Activated effector memory CD4-positive, alpha-beta T cell treated with Interleukin-2 at 50 U/mL for 16 hours (primary cell): ENCODE measurements at places on chromosomes 6 and 20.

- no peak for DNase-seq
These were observed 101.5 kb downstream of the UNC5CL start for GRCh38 chr6:40937491-40937890.

- DNase-seq = no peak
These were observed 8.6 kb downstream of the MMP9 start for GRCh38 chr20:46017272-46017671.

- DNase-seq = no peak
These were observed 140.5 kb upstream of the ZNF217 start for GRCh38 chr20:53734006-53734688.

DNA sequence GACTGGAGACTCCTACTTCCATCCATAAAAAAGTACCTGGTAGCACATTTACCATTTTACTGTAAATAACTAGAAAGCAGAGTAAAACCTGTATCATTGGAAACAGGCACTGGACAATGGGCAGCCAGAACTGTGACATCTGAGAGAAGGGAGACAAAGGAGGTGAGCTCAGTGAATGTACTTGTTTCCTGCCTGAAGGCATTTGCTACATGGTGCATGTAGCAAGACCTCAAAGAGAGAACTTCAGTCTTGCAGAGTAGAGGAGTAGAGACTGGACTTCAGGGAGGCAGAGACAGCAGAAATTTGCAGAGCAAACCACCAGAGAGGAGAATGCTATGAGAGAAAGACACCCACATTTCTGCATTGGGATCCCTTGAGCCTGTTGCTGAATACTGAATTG is 171.0 kb upstream of the CCN2 start:
- DNase-seq = no peak

DNA sequence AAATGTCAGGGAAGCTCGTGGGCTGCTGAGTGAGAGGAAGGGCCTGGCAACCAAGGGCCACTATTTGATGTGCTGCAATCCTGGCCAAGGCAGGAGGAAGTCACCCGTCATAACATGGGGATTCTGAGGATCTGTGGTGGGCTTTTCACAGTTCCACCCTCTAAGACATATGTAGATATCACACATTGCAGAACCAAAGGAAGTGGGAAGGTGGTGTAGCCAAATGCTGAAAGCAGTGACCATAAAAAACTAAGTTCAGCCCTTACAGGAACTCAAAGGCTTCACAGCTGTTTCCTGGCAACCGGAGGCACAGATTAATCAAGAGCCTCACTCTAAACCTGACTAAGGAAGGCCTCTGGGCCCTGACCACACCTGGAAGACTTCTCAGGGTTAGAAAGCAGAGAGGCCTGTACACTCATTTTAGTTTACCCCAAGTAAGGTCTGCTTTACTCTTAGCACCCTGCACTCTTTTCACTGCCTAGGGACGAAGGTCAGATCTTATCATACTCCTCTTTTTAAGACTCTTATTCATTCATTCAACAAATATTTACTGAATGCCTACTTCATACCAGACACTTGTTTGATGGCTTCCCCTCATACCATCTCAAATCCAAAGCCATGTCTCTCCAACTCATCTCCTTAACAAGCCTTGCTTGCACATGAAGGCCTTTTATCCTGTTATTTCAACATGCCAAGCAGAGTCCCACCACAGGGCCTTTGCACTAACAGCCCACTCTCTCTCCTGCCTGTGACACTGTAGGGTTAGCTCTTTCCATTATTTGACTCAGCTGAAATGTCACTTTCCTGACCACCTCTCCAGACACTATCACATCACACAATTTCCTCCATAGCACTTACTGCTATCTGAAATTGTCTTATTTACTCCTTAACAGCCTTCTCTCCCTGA is 2.6 kb downstream of the UBE2V1 start:
- no peak for DNase-seq

DNA sequence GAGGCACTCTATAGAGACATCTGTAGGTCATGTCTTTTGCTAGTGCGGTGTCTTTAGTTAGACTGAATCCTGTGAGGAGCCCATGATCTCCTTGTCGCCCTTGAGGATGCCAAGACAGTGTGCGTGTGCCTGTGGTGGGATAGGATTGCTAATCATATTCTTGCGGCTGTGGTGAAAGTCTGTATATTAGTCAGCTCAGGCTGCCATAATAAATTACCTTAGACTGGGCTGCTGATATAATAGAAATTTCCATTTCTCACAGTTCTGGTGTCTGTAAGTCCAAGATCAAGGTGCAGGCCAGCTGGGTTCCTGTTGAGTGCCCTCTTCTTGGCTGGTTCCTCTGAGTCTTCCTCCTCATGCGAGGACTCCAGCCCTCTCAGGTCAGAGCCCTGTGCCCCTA is 141.2 kb downstream of the JARID2 start:
- no peak for DNase-seq

DNA sequence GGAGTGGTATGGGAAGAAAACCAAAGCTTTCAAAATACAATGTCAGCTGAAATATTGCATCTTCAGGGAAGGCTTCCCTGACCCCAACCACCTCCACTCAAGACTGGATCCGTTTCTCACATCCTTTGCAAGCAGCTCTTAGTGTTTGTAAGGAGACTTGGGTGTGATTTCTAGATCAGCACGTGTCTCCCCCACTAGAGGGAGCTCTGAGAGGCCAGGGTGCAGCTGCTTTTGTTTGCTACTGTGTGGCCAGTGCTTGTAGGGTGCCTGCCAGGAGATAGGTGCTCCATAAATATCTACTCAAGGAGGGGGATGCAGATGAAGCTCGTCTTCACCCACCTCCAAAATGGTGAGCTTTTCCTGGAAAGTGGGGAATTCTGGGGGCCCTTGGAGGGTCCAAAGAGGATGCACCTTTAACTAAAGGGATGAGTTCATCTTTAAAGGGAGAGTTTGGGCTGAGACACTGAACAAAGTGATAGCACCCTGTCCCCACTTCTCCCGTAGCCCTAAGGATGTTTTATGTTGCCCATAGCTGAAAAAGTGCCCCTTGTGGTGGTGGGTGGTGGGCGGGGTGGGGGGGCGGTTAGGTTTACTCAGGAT is 52.6 kb upstream of the MAFB start:
- DNase-seq = no peak

DNA sequence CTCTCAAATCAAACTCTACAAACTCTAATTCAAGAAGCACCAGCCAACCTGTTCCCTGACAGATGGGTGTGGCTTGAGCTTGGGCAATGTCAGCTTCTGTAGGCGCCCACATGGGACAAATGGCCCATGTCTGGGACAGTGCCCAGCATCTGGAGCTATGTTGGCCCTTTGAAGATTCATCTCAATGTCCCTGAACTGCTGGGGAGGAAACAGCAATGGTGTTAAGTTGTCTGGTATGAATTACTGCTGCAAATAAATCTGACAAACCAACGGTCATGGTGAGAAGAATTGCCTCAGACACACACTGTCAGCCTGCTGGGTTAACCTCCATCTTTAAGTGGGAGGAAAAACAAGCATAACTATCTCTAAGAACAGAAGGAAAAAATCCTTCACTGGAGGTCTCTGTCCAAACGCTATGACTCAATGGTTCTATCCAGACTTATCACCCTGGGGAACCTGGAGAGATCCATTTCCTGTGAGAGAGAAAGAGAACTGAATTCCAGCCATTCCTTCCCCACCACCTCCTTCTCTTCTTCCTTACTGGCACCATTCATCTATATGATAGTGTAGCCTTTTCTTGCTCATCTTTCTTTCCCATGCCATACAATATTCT is 274.9 kb downstream of the CDH26 start:
- DNase-seq = no peak

DNA sequence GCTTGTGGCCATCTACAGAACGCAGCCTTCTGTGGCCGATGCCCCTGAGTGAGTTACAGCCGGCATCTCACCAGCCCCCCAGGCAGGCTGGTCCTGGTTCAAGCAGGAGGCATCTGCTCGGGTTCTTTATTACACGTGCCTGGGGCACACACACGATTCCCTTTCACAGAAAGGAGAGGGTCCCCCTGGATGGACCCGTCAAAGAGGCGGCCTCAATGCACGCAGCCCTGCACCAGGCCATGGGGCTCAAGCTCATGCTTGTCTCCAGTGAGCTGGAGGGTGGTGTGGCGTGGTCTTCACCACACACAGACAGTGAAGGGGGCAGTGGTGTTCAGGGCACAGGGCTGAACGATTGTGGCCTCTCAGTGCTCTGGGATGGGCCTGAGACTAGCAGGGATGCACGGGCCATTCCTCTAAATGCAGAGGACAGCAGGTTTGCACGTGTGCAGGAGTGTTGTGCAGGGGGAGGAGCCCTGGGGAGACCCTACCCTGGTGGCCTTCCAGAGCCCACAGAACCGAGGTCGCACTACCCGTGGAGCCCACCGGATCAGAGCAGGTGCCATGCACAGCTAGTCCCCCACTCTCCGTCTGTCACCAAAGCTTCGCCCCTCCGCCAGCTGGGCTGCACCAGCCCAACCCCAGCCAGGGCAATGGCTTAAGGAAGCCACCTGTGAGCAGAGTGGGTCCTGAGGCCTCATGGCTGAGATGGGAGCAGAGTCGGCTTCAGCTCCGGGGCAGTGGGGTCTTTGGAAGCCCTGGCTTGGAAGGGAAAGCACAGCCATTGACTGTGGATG is 23.1 kb downstream of the FRMD1 start:
- DNase-seq = no peak

- DNase-seq = no peak
These were observed 114.7 kb upstream of the AFDN start for GRCh38 chr6:167711768-167712730.

DNA sequence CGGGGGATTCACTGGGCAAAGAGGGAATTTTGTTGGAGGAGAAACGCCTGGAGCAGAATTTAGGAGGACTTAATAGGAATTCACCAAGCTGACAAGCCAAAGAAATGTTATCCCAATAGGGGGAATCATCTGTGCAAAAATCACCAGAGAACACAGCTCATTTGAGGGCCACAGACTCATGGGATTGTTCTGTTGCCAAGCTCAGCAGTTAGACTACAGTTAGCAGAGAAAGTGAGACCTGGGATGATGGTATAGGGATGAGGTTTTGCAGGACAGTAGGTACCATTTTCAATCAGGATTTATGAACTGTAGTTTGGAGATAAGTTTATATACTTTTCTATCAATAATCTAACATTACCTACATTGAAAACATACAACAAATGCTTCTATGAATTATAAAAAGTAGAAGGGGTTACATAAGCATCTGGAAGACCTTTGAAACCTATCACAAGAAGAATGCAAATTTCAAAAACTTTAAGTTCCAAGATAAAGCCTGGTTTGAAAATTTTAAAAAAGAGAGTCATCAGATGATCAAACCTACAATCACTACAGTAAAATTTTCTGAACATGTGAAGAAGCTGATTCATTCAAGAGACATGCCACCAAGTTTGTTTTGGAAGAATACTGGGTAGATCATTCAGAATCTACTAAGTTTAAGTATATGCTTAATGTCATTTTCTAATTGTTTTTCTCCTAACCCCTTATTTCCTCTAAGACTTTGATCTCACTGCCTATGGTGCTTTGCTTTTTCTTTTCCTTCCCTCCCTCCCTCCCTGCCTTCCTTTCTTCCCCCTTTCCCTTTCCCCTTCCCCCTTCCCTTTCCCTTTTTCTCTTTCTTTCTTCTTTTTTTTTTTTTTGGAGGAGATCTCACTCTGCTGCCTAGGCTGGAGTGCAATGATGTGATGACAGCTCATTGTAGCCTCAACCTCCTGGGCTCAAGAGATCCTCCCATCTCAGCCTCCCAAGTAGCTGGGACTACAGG is 81.5 kb downstream of the KIF13A start:
- DNase-seq = no peak

DNA sequence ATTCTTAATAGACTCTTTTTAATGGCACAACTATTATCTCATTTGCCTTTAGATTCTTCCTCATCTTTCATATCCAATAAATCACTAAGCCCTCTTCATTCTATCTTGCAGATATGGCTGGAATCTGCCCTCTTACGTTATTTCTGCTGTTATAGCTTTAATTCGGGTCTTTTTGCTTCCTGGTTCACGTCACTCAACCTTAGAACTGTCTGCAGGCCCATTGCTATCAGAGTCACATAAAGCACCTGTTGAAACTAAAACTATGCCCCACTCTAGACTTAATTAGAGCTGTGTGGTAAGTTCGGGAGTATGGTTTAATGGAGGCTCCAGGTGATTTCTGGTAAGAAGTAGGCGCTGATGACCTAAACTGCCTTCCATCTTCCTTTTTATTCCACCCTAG is 988 bp downstream of the QRSL1 start:
- DNase-seq = no peak

GRCh38 chr6:166629628-166630027 is 2.6 kb upstream of the RPS6KA2 start:
- DNase-seq = no peak

GRCh38 chr6:49634836-49635218 is 1.8 kb downstream of the RHAG start:
- no peak for DNase-seq

GRCh38 chr20:24157213-24157612 is 168.6 kb upstream of the GGTLC1 start:
- DNase-seq = no peak
